ENCODE measurements at places on chromosomes 4 and X. TPM values are rescaled to one million over a fixed set of nuclear protein-coding genes. Genes with fewer than 3 reads are reported as not detected.

DNA sequence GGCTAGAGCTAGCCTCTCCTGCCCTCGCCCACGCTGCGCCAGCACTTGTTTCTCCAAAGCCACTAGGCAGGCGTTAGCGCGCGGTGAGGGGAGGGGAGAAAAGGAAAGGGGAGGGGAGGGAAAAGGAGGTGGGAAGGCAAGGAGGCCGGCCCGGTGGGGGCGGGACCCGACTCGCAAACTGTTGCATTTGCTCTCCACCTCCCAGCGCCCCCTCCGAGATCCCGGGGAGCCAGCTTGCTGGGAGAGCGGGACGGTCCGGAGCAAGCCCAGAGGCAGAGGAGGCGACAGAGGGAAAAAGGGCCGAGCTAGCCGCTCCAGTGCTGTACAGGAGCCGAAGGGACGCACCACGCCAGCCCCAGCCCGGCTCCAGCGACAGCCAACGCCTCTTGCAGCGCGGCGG lies at the start of gene AR:
Gene AR (plus strand): TSS at position 204 of the 400 bp plus-strand sequence. CDS start 1,126 bp downstream, outside the sequence.
- H3K27ac ChIP-seq, result no peak within 1 kb of the TSS
- H3K27me3 ChIP-seq, result no peaks in the 10 kb centered on the region
- peak; percentile 62 for DNase-seq
- no peak within 1 kb of the TSS for H3K4me3 ChIP-seq
- H3K4me1 ChIP-seq, result peaks cover 17% of the 10 kb centered on the region
- no peaks in the 10 kb centered on the region for H3K36me3 ChIP-seq

The SPANXN4 gene
- total RNA-seq, result not detected

- peak overlapping the region; percentile 21 for H3K4me3 ChIP-seq
- peaks cover 26% of the 10 kb centered on the region for H3K4me1 ChIP-seq
- no peaks in the 10 kb centered on the region for H3K27me3 ChIP-seq
Observed at GRCh38 chr4:498328-498904, 540 bp downstream of the ZNF721 start.

The CYSLTR1 gene
- 4.9 TPM for total RNA-seq

GRCh38 chr4:159725571-159725970 lies 622.7 kb downstream of the RAPGEF2 start:
- H3K36me3 ChIP-seq, result no peaks in the 10 kb centered on the region
- H3K4me3 ChIP-seq, result no peak overlapping the region
- H3K4me1 ChIP-seq, result peaks cover 14% of the 10 kb centered on the region
- no peak overlapping the region for H3K27ac ChIP-seq
- H3K27me3 ChIP-seq, result no peaks in the 10 kb centered on the region

GRCh38 chr4:22179124-22179874 lies 230.7 kb upstream of the KCNIP4 start:
- H3K4me1 ChIP-seq, result no peaks in the 10 kb centered on the region
- H3K27me3 ChIP-seq, result no peaks in the 10 kb centered on the region

The OPRPN gene
- not detected for total RNA-seq
